ENCODE measurements at places on chromosomes 16 and 17. TPM values are rescaled to one million over a fixed set of nuclear protein-coding genes. Genes with fewer than 3 reads are reported as not detected.

GRCh38 chr17:74203439-74204240 lies at the start of gene RPL38:
Gene RPL38 (plus strand): TSS chr17:74203678. CDS start chr17:74203956, 278 bp downstream.
- H3K27me3 ChIP-seq, result peaks cover 38% of the 10 kb centered on the region
- peak within 1 kb of the TSS; percentile 92 for H3K4me3 ChIP-seq
- H3K36me3 ChIP-seq, result peaks cover 9% of the 10 kb centered on the region
- H3K27ac ChIP-seq, result peak within 1 kb of the TSS; percentile 59
- peaks cover 10% of the 10 kb centered on the region for H3K4me1 ChIP-seq
- DNase-seq, result peak; percentile 96

Gene TAT
- total RNA-seq, result not detected

Gene KRT24
- not detected for total RNA-seq

- DNase-seq, result peak; percentile 79
- H3K4me3 ChIP-seq, result peak overlapping the region; percentile 81
- H3K36me3 ChIP-seq, result peaks cover 9% of the 10 kb centered on the region
- H3K27me3 ChIP-seq, result peaks cover 9% of the 10 kb centered on the region
- no peaks in the 10 kb centered on the region for H3K4me1 ChIP-seq
Measured at GRCh38 chr16:74667255-74667700, 601 bp upstream of the RFWD3 start.

GRCh38 chr17:18860161-18860972 lies 2.4 kb downstream of the PRPSAP2 start:
- no peaks in the 10 kb centered on the region for H3K27me3 ChIP-seq
- peaks cover 18% of the 10 kb centered on the region for H3K4me1 ChIP-seq
- peak overlapping the region; percentile 18 for H3K27ac ChIP-seq
- no peak overlapping the region for H3K4me3 ChIP-seq
- DNase-seq, result no peak

GRCh38 chr17:72439893-72440502 lies 319.2 kb downstream of the SOX9 start:
- no peak overlapping the region for H3K4me3 ChIP-seq
- no peaks in the 10 kb centered on the region for H3K36me3 ChIP-seq
- DNase-seq, result no peak
- no peaks in the 10 kb centered on the region for H3K27me3 ChIP-seq

GRCh38 chr17:35766489-35766877 lies 5.8 kb downstream of the C17orf50 start:
- H3K4me3 ChIP-seq, result no peak overlapping the region
- no peak overlapping the region for H3K27ac ChIP-seq
- H3K4me1 ChIP-seq, result peaks cover 19% of the 10 kb centered on the region
- H3K27me3 ChIP-seq, result no peaks in the 10 kb centered on the region

DNA sequence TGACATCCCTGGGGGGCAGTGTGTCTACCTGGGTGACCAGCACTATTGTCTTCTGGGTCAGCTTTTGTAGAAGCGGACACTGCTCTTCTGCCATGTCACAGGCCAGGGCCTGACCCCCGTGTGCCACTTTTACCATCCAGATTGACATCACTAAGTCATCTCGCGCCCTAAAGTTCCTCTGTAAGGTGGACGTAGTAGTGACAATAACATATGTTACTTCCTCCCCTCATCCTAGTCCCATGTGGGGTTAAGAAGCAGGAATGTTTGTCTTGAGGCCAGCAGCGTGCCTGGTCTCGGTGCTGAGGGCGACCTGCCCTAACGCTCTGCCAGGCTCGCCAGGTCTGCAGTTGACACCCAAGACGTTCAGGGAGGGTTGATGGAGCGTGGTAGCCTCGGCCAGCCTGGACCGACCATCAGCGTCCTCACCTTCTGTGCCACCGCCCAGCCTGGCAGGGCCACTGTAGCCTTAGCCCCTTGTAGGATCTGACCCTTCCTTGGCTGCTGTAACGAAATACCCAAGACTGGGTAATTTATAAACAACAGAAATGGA lies 20.7 kb downstream of the GAA start:
- no peak for DNase-seq
- H3K4me1 ChIP-seq, result peaks cover 11% of the 10 kb centered on the region
- H3K36me3 ChIP-seq, result no peaks in the 10 kb centered on the region
- H3K27ac ChIP-seq, result no peak overlapping the region

Measured in neural progenitor cell (in vitro differentiated cells).